ENCODE measurements at places on chromosomes 12 and 14.

DNA sequence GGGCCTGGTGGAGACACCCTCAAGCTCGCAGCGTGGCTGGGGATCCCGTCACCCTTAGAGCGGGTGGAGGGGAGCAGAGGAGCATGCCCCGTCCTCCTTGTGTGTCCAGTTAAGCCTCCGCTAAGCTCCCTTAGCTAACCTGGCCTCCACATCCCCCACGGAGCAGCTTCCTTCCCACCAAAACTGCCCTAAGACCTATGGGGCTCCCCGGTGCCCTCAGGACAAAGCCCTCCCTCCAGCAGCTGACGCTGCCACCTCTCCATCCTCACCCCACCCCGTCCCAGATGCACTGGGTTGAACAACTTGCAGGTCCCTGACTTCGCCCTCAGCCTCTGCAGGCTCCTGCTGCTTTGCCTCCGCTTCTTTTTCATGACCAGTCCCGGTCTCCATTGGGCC lies 4.0 kb downstream of the AHNAK2 start:
- no peak for DNase-seq

- no peak for DNase-seq
These were observed 374.2 kb downstream of the BCL11B start for GRCh38 chr14:98897605-98898309.

DNA sequence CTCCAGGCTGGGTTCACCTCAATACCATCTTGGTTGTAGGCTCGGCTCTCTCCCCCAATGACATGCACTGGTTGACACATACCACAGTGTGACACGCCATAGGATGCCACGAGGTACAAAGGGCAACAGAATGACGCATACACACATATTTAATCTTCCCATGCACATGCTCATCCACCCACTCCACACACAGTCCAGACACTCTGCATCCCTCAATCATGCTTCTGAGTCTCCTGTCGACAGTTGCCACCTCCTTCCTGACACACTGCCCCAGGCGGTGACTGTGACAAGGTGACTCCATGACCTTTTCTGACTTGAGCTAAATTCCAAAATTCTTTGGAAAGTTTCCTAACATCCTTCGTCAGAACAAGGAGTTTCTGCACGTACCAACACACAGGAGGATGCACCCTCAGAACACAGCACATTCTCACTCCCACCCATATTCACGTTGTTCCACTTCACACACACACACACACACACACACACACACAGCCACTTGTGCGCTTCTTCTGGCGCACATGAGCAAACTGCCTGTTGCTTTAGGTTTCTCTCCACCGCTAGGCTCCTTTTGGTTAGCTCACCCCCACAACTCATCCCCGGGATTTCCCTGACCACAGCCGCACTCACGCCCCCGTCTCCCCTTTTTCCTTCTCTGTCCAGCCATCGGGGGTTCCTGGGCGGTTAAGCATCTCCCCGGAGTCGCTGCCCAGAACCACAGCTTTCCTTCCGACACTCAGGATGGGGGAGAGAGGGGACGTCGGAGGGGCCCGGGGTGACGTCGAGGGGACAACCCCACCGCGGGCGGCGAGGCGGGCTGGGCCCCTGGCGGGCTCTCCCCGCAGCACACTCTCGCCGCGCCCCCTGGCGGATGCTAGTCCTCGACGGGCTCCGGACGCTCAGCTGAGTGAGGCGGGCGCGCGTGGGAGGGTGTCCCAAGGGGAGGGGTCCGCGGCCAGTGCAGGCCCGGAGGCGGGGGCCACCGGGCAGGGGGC lies 536 bp upstream of the WNT1 start:
- no peak for DNase-seq

- DNase-seq: no peak
These were observed 80.7 kb downstream of the GRIN2B start for GRCh38 chr12:13900718-13901117.

- DNase-seq: no peak
These were observed 74.0 kb downstream of the SNAPC1 start for GRCh38 chr14:61836184-61836583.

DNA sequence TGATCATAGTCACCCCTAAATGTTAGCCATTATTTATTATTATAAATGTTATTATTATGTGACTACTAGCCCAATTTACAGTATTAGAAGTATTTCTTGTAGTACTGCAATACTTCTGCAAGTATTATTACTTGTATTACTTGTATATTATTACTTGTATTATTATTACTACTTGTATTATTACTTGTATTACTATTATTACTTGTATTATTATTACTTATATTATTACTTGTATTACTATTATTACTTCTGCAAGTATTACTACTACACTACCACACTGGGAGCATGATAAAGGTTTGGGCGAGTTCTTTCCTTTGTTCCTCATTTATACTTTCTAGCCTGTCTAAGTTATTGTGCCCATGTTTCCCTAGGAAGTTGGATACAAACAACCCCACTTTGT lies 67.9 kb downstream of the NOS1 start:
- no peak for DNase-seq

DNA sequence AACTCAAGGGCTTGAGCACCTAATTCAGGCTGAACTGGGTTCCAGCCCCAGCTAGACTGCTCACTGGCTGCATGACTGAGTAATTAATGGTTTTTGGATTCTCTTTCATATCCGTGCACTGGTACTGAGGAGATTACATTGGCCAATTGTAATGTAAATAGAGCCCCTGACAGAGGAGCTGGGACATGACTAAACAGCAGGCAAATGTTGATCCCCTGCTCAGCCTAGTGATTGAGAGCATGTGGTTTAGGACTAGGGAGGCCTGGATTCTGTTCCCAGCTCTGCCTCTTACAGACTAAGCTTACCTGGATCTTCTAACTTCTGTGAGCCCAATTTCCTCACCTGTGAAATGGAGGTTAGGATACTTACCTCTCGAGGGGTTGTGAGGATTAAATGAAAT lies 204.3 kb downstream of the ESR2 start:
- DNase-seq: no peak

DNA sequence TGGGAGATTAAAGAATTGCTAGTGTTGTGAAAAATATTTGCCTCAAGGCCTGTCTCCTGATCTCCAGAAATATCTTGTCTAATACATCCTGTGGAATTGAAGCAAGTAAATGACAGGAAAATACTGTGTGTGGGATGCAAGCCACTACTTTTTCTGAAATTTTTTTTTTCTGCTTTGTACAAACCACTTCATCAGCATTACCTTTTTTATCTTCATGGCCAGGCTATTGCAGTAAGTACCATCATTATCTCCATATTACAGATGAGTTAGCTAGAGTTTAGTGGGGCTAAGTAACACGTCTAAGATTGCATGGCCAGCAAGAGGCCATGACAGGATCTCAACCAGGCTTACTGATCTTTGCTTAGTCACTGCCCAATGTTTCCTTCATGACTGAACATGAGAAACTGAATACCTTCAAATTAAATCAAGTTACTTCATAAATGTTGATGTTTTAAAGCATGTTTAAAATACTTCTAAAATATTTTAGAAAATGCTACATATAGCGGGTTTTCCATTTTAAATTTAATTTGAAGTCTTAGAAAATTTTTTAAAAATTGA lies 273.7 kb downstream of the SLC6A15 start:
- no peak for DNase-seq

- no peak for DNase-seq
These were observed 108.1 kb downstream of the ZFP36L1 start for GRCh38 chr14:68684466-68685418.

GRCh38 chr14:94344389-94344788 lies 21.3 kb upstream of the SERPINA6 start:
- no peak for DNase-seq

DNA sequence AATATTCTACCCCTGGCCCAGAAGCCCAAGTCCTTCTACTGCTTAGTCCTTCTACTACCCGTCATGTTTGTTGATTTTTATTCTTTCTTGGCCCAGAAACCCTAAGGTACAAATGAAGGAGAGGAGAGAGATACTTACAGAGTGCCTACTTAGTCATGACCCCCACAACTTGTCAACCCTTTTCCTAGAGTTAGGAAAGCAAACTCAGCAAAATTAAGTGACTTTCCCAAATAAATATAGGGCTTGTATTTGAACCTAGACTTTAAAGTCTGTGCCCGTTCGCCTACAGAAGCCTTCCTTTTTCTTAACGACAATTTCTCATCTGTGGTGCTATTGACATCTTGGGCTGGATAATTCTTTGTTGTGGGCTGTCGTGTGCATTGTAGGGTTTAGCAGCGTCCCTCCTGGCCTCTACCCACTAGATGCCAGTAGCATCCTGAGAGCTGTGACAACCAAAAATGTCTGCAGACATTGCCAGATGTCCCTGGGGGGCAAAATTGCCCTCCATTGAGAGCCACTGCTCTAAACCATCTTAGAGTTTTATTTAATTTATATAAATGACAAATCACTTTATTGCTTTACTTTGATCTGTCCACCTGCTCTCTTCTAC lies 82.3 kb downstream of the FIGNL2 start:
- no peak for DNase-seq

- DNase-seq: no peak
These were observed 132.0 kb upstream of the NOVA1 start for GRCh38 chr14:26729851-26730250.

DNA sequence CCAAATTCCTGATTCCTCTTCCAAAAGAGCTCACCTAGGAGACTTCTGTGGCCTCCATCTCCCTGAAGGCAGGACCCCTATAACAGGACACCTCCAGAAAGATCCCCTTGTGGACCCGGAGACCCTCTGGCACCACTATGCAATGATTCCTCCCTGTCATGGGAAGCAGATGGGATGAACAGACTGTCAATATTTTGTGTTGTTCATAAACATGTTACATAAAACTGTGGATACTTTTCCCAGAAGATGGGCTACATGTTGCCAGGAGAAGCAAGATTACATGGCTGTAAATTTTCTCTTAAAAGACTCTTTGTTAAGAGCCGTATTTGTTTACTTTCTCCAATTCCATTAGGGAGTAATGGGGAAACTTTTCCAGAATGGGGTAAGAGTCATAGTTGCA lies 52.1 kb downstream of the TUNAR start:
- DNase-seq: no peak

DNA sequence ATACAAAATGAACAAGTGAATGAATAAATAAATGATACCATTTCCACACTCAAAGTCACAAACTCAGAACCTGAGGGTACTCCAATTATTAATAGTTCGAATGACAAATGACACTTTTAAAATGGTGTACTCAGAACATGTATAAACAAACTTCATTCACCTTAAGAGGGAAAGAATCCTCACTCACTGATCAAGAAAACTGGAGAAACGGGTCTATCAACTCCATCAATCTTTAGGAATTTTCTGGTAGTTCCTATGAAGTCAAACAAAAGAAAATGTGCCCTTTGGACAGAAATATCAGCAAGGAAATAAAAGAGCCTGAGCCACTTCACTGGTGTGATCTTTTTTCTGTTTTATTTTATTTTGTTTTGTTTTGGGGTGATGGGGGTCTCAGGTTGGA lies 5.2 kb upstream of the NRDE2 start:
- no peak for DNase-seq

DNA sequence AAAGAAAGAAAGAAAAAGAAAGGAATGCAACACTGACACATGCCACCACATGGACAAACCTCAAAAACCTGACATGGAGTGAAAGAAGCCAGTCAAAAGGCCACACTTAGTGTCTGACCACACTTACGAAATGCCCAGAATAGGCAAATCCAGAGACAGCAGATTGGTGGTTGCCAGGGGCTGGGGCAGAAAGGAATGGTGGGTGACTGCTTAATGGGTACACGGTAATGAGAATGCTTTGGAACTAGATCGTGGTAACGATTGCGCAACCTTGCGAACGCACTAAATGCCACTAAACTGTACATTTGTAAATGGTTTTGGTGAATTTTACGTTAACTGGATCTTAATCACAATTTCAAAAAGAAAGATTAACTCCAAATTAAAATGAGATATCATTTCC lies 39.5 kb downstream of the SCARB1 start:
- DNase-seq: no peak

DNA sequence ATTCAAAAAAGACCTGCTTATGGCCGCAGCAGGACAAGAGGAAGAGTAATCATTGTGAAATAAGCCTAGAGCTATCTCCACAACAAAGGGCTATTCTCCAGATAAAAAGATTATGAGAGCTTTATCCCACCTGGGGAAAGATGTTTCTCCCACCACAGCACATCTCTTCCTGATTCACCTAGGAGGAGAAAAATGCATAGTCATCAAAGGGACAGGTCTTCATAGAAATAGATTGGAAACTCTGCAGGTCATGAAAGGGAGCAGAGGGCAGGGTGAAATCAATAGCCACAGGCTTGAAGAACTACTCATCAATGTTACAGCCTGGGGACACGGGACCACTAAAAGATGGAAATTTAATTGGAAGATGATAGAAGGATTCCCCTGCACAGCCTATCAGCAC lies 453.8 kb upstream of the TMEM132C start:
- no peak for DNase-seq

DNA sequence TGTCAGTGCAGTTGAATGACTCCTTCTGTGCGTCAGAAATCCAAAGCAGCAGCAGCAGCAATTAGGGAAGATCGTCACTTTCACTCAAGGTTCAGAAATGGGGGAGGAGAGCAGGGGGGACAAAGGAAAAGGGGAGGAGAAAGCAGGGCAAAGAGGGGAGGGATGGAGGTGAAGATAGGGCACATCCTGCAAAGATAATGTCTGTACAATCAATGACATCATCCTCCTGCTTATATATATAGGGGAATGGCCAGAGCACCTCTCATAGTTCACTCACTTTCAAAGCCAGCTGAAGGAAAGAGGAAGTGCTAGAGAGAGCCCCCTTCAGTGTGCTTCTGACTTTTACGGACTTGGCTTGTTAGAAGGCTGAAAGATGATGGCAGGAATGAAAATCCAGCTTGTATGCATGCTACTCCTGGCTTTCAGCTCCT lies at the start of gene NTS:
Gene NTS (plus strand): TSS at position 265 of the 431 bp plus-strand sequence. CDS start 109 bp downstream, at position 374.
- peak; percentile 48 for DNase-seq

DNA sequence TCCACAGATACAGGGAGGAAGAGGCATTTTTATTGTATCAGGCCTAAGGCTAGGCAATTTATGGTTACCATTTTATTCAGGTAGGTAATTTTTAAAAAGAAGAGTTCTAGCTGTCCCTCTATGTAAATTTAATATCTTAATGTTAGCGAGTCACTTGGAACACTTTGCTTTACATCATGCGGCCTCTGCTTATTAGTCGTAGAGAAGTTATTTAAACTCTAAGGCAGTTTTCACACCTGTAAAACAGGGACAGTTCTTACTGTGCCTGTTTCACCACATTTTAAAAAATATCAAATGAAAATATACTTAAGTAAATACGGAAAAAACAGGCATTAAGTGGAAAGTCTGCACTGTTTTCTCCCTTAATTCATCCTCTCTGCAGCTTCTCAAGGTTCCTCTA lies 71.4 kb upstream of the POC1B start:
- DNase-seq: no peak

- DNase-seq: no peak
These were observed 3.4 kb downstream of the KRT77 start for GRCh38 chr12:52699960-52700359.

Data from cardiac muscle cell (in vitro differentiated cells and primary cell).